ENCODE measurements at places on chromosomes 12 and 14.

- no peak for DNase-seq
Observed at GRCh38 chr14:64673748-64674147, 30.5 kb upstream of the PLEKHG3 start.

GRCh38 chr12:9134981-9135628, 19.4 kb upstream of the A2M start:
- DNase-seq, result peak; percentile 1

DNA sequence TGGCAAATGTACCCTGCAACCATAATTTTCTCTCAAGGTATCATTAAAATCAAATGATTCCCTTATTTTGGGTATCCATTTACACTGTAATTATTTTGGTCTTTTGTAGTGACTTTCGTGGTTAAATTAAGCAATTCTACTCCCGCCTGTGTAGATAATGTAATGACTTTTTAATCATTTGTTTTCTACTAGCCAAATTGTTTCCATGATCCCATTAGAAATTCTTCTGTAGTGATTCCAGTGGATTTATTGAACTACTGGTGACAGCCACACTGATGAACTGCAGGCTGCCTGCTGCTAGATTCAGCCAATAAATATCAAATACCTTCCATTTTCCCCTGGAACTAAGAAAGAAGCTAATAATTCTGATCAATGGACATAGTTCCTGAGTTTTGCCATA, 96.0 kb downstream of the WIF1 start:
- DNase-seq, result no peak

- DNase-seq, result no peak
Observed at GRCh38 chr14:70254476-70254961, 65.8 kb upstream of the SLC8A3 start.

GRCh38 chr12:72828662-72829324, 556.6 kb downstream of the TRHDE start:
- no peak for DNase-seq

DNA sequence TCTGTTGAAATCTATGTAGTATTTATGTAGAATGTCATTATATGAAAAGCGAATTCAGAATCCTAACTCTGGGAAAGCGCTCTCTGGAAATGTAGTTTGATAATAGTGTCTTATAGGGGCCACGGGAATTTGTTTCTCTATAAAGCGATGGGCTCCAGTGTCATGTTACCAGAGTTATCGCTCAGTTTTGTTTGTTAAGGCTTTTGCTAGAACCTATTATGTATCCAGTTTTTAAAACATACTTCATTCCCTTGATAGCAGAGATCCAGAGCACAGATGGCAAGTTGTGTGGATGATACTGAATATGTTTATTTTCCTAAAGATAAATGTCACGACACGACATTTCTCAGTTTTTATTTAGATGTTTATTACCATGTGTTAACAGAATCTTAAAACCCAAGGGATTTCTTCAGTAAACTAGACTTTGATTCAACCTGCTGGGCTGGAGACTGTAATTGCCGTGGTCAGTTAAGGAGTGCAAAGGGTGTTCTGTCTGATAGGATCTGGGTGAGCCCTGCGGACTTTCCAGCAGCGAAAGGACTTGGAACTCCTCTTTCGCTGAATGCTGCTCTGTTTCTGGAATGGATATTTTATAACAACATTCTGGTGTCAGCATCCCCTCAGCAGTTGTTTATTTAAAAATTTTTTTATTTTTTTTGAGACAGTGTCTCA, 1.7 kb upstream of the DNAH10 start:
- DNase-seq, result no peak

GRCh38 chr12:8675591-8676036, 13.0 kb upstream of the MFAP5 start:
- DNase-seq, result no peak

- peak; percentile 92 for DNase-seq
Observed at GRCh38 chr12:94714378-94715114, 64.2 kb upstream of the TMCC3 start.

GRCh38 chr12:63276537-63277365, 125.8 kb upstream of the AVPR1A start:
- DNase-seq, result no peak

GRCh38 chr14:49220492-49220891, 365.7 kb downstream of the RPS29 start:
- DNase-seq, result no peak

- no peak for DNase-seq
Observed at GRCh38 chr14:61877035-61877390, 114.8 kb downstream of the SNAPC1 start.

GRCh38 chr12:62694632-62695031, 228.0 kb downstream of the MON2 start:
- DNase-seq, result no peak

DNA sequence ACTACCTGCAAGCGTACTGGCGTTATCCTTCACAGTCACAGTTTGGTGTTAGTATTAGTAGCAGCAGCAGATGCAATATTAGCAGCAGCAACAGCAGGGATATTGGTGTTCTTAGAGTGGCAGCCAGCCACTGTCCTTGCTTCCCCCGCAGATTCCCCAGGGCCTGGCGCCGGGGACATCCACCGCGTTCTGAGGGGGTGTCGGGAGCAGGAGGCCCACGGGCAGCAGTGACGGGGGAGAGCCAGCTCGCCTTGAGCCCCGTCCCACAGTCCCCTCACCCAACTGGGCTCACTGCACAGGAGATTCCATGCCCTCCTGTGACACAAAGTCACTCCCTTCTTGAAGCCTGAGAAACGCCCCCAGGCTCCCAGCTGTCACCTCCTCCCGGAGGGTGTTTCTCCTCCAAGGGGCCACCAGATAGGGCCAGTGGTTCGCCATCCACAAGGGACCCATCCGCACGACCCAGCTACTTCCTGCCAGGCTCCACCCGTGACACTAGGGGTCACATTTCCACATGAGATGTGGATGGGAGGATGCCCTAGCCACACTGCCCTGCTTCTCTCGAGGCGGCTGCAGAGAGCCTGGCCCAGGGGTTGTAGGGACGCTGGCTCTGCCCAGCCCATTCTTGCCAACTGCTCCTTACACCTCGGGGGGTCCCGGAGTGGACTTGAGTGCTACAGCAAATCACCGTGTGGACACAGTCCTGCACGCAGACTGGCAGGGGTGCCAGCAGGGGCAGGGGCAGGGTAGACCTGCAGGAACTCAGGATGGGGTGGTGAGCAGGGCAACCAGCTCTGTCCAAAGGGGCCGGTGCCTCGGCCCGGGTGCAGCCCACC, 123.1 kb downstream of the PIWIL1 start:
- no peak for DNase-seq

DNA sequence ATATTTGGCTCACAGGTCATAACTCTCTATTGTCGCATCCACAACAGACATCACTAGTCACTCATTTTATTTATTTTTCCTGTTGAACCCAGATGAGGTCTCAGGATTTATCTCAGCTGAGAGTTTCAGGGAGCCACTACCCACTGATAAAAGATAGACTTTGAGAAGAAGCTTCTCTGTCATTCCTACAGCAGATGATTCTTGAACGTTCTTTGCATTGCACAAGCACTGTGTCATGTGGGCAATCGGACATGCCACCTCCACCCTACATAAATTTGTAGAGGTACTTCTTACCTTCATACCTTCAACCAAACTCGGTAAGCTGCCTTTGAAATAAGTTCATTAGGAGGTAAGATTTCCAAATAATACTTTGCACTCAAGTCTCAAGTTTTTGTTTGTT, 627.9 kb upstream of the TBX3 start:
- no peak for DNase-seq

GRCh38 chr12:132403636-132404434, 74.4 kb upstream of the GALNT9 start:
- no peak for DNase-seq
